ENCODE measurements at places on chromosomes 7 and 10.
A peak's percentile ranks its signal among the peaks of the same experiment; 100 is the strongest.

- no peak for DNase-seq
These were observed 55.8 kb downstream of the CLRN3 start for GRCh38 chr10:127836966-127837365.

DNA sequence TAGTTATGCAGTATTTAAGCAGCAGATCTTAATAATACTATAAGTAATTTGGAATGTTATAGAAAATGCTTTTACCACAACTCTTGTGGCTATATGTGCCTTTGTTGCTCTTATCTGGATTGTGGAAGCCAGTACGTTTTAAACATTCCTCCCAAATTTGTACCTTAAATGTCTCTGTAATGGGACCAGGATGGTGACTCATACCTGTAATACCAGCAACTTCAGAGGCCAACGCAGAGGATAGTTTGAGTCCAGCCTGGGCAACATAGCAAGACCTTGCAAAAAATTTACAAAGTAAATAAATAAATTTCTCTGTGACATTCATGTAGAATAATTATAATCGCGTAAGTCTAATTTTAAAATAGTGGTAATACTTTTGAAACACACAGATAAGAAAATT, 283.1 kb downstream of the POM121L12 start:
- no peak for DNase-seq

- DNase-seq = no peak
These were observed 453 bp upstream of the GALNT17 start for GRCh38 chr7:71131256-71132126.

GRCh38 chr7:31735991-31736982, 49.3 kb downstream of the PPP1R17 start:
- DNase-seq = peak; percentile 48

GRCh38 chr10:60810437-60811182, 32.3 kb downstream of the CDK1 start:
- no peak for DNase-seq

GRCh38 chr7:37683246-37684120, at the start of gene GPR141:
TSS of gene GPR141 (plus strand) at chr7:37683766. CDS start at chr7:37740394, 56,628 bp downstream.
- DNase-seq = no peak

DNA sequence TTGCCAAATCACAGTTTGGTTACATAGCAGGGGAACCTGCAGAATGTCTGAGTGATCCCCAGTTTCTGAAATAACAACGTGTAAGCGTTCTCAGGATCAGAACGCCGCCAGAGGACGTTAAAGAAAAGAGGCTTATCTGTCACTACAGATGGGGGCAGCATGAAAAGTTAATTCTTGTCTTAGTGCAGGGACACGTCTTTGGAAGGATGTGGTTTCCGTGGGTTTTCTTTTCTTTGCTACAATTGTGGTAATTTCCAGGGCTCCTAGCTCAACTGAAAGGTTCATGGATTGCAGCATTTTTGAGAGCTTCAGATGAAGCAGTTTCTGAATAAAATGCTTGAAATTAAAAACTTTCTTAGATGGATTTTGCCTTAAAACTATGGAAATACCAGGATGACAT, 106.6 kb downstream of the PRKCQ start:
- no peak for DNase-seq

DNA sequence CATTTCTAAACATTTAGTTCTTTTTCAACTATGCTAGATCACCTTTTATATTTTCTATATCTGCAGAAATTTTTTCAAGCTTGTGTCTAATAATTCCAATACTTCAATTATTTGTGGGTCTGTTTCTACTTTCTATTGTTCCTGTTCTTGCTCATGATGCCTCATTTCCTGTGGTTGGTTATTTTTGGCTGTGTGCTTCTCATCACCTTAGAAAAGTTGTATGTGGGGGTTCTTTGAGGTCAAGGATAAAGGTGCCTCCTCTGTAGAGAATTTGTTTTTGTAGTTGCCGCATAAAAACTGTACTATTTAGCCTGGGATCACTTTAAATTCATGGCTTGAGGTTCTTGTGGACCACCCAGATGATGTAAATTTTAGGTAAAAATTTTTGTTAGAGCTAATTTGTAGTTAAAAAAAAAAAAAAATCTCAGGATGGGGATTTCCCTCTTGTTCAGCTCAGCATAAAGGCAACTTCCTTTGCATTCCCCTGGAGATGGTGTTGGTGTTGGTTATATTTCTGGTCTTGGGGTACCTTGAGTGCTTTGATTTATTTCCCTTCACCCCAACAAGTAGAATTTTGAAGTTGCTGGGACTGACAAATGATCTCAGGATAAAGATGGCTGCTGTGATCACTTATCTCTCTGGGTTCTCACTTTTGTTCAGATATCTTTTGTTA, 27.0 kb upstream of the JAZF1 start:
- DNase-seq = no peak

GRCh38 chr7:155610633-155611193, 33.7 kb upstream of the RBM33 start:
- DNase-seq = no peak

GRCh38 chr10:70232155-70232858, 922 bp downstream of the PPA1 start:
- peak; percentile 55 for DNase-seq

DNA sequence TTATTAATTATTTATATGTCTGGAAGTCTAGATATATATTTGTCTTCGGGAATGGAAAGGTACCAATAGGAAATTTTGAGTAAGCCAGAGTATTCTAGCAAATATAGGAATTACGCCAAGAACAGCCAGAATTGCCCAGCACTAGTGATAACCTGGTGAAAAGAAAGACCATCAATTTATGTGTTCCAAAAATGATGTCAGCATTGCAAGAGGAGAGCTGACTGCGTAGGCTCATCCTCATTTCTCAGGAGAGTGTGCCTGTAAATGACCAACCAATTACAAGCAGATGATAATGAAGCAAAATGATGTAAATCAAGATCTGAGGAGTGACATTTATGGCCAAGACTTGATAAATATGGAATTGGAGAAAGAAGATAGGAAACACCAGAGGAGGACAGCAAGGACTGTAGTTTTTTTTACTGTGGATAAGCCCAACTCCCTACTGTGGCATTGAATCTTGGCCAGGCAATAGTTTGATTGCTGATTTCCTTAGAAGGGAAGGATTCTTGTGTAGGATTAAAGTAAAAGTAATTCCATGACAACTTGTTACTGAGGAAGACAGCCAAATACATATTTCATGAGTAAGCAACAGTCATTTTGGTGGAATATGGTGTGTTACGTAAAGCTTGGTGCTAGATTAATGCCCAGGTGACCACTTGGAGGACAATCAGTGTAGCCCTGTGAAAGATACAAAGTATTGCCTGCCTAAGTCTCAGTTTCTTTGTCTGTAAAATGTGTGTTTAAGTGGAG, 590.8 kb downstream of the AUTS2 start:
- no peak for DNase-seq

GRCh38 chr10:89525556-89525955, 9.8 kb downstream of the SLC16A12 start:
- no peak for DNase-seq

DNA sequence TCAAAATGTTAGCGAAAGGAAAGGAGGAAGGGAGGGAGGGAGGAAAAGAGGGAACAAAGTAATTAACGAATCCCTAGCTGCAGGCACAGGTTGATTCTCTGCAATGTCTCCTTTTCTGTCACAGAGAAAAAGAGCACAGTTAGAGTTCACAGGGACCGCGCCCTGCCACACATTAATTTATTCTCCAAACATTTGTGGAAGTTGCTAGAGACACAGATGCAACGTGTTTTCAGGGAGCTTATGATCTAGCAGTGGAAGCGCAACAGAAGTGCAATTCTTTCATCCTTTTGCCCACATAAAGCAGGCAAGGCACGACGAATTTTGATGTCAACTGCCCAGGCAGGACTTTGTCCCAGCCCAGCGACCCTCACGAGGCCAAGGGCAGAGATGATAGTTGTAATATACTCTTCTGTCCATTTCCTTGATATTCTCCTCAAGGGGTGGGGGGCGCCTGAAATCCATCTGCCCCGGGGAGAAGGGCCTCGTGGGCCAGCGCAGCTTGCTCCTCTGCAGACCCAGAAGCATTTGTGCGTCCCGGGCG, 101.7 kb upstream of the ZNF438 start:
- DNase-seq = no peak

- DNase-seq = no peak
These were observed 667 bp upstream of the TMEM120A start for GRCh38 chr7:75995052-75995471.

DNA sequence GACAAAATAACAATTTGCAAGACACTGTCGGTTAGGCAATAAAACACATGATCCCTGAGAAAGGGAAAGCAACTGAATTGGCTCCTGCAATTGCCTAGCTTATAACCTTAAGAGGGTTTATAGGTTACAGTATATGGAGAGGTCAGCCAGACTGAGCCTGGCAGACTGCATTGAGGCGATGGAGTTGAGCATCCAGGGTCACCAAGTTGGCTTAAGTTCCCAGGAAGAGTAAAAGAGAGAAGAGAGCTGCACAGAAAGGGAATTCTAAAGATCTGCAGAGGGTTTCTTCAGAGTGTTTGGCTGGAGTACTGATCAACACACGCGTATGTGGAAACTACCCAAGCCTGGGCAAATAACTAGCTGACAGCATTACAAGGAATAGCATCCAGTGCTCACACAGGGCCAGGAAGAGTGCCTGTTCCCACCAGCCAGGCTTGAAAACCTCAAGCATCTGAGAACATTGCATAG, 11.2 kb downstream of the ANKMY2 start:
- DNase-seq = no peak

DNA sequence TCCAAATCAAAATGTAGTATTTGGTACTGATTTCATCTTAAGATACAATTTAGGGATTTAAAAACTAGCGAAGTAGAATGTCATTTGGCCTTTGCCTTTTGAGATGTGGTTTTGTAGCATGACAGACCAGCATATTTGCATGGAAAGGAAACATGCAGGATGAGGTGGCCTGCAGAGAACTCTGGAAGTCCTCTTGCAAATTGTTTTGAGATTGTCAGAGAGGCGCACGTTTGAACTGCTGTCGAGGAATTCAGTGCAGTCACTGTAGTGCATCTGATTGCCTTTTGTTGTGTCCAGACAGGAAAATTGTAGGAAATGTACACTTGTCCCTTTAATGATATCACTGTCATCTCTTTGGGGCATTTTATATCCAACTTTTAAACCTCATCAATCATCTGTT, 136.7 kb downstream of the CELF2 start:
- no peak for DNase-seq

- no peak for DNase-seq
These were observed 286.4 kb upstream of the SP4 start for GRCh38 chr7:21141476-21141875.

- no peak for DNase-seq
These were observed 64.4 kb upstream of the PLPP4 start for GRCh38 chr10:120392671-120393079.

GRCh38 chr7:106765727-106766355, 99.2 kb upstream of the PIK3CG start:
- DNase-seq = no peak

DNA sequence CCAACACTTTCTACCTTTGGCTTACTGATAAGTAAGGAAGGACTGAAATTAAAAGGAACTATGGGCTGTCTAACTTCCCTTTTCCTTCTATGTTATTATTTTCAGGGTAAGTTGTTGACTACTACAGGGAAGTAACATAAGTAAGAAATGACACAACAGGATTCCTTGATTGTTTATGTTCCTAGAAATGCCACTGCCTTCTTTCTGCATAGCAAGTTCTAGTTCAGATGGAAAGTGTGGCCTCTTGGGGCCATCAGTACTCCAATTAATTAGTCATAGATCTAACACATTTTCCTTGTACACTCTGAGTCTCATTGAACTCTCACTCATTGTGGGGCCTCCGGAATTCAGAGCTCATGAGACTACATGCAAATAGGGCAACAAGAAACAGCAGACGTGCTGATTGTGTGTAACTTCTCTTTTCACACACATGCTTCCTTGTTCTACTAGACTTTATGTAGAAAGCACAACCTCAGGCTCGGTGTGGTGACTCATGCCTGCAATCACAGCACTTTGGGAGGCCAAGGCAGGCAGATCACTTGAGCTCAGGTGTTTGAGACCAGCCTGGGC, 35.3 kb upstream of the HIBADH start:
- no peak for DNase-seq

DNA sequence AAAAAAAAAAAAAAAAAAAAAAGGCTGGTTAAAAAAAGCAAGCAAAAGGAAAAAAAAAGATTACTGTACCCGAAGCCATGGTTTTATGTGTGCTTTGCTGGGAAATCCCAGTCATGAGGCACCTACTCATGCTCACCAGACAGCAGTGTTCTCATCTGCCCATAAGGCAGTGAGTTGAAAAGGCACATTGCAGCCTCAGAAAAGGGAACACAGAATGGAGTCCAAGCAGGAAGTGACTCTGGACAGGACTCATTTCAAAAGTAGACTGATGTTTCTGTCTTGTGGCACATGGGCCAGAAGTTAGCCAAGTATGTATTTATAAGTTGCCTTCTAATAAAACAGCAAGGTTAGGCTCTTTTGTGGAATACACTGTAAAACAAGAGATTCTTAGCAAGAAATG, 40.2 kb downstream of the PDSS1 start:
- no peak for DNase-seq

DNA sequence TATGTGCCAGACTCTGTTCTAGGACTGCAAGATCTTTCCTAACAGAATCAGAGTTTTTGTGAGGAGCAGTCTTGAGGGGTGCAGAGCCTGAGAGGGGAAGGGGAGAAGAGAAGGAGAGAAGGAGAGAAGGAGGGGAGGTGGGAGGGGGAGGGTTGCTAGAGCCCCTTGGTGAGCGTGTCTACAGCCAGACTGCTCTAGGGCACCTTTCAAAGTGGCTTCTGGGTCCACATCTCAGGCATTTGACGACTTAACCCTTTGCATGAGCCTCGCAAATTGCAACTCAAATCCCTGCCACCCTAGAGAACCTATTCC, 31.1 kb upstream of the LEP start:
- no peak for DNase-seq

DNA sequence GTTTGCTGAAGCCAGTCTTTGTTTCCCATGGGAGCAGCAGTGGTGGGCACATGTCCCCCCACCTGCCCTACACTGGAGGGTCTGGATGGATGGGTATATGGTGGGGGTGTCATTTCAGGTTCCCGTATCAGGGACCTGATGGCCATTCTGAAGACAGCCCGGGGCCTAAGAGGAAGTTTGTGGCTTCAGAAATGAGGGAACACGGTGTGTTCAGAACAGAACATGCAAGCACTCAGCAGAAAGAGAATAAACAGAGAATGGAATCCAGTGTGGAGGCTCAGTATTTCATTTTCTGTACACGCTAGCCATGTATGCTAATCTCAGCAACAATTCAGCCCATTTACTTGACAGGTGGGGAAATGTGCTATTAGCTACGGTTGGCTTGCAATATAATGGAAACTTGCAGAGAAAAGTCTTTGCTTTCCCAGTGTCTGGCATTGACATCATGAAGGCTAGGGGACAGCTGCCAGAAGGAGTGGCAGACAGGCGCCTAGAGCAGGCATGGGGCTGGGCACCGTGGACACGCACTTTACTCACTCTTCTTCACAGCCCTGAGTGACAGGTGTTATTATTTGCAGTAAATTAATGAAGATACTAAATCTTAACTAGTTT, 98.6 kb downstream of the ELMO1 start:
- no peak for DNase-seq

DNA sequence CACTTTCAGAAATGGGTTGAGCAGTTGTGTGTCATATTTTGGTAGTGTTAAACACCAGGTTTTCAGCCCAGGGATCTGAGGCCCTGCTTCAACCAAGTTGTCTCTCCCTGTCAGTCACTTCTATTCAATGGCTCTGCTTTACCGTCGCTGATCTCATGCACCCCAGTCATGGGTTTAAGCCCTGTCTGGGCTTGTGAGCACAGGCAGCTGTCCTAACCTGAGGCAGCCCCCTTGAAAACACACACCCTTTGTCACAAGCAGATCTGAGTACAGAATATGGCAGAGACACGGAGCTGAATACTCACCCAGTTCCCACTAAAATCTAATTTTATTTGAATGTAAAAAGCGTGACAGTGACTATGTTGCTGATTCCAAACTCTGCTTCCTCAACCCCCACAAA, 110.6 kb upstream of the GLI3 start:
- no peak for DNase-seq

Data from liver (tissue), 10 donors.